ENCODE measurements at places on chromosomes 2 and 18.

DNA sequence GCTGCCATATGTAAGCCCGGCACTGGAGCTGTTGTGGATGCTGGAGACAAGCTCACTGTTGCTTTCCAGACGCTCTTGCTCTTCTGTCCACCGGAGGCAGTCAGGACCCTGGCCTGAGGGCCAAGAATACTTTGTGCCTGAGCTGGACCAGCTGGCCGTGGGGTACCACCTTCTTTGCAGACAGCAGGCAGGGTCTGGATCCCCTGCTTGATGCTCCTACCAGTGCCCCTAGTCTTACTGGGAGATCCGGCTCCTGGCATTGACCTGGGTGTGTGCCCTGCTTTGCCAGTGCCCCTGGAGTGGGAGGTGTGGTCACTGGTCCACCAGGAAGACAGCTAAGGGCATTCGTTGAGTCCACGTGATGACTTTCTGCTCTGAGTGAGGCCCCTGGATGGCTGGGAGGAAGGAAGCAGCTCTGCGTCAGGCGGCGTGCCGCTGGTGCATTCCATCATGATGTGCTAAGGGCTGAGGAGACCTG lies 59.3 kb downstream of the LRRFIP1 start:
- DNase-seq = no peak

DNA sequence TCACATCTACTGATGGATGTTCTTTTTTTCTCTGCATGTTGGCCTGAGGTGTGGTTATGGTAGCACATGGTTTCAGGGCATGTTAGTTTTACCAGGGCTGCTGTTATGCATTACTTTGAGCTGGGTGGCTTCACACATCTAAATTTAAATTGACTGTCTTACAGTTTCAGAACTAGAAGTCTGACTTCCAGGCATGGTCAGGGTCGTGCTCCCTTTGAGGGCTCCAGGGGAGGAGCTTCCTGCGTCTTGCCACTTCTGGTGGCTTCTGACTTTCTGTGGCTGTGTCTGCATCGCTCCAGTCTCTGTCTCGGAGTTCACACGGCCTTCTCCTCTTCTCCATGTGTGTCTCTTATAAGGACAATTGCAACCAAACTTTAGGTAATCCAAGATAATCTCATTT lies 143.9 kb downstream of the GALR1 start:
- no peak for DNase-seq

DNA sequence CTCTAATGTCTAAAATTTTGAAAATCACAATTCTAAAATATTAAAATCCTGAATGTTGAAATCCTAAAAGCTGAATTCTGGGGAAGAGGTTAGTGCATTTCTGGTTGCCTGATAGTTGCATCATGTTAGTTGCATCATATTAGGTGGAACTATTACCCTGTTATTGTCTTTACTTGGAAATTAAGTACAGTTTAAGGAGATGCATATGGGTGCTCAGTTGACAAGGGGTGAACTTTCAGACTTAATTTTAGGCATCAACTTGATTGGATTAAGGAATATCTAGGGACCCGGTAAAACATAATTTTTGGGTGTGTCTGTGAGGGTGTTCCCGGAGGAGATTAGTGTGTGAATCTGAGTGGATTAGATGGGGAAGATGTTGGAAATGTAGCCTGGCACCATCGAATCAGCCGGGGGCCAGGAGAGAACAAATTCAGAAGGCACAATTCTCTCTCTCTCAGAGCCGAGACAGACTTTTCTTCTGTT lies 409.8 kb downstream of the PLCL1 start:
- no peak for DNase-seq

DNA sequence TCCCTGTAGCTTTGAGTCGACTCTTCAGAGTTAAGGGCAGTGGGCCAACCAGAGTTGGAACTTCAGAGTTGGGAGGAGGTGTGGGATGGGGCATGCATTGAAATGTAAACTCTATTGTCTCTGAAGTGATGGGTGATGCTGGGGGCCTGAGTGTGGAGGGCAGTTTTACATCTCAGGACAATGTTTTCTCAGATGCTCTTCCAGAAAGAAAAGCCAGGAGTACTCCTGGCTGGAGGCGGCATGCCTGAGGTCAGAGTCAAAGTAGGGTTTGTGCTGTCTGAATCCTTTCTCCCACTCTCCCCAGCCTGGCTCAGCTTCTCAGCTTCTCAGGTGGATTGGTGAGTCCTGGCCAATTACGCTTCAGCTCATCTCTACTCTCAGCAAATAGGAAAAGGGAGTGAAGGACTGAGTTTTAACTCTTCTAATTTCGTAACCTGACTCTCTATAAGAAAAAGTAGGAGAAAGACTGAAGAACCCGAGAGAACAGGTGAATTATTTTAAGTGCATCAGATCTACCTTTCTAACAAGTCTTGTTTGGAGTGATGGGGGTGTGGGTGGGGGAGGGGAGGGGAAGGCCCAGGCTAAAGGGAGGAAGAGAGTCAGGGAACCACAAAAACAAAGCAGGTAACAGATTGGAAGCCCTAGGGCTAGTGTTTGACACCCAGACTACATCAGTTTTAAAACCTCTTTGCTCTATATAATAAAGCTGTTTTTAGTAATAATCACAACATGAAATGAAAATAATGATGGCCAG lies 107.5 kb upstream of the PELI1 start:
- DNase-seq = no peak

GRCh38 chr2:206432193-206433082 lies 10.9 kb upstream of the ADAM23 start:
- DNase-seq = no peak

Data from activated CD4-positive, alpha-beta T cell treated with anti-CD3 and anti-CD28 coated beads, Interleukin-2, amount 50 U/mL, for 24 hours (primary cell).